Lung (tissue), 17 donors: ENCODE measurements at places on chromosomes 11 and 22. TPM values are rescaled to one million over a fixed set of nuclear protein-coding genes. Genes with fewer than 3 reads are reported as not detected.

- no peak for DNase-seq
- H3K4me1 ChIP-seq, result no peaks in the 10 kb centered on the region
- H3K4me3 ChIP-seq, result no peak overlapping the region
- H3K27me3 ChIP-seq, result no peaks in the 10 kb centered on the region
- no peaks in the 10 kb centered on the region for H3K36me3 ChIP-seq
Observed at GRCh38 chr11:66032957-66033735, 6.9 kb upstream of the CATSPER1 start.

Gene SCARF2
- total RNA-seq, result 13.1 TPM

Gene CYTH4
- 44.0 TPM for total RNA-seq

Gene FAT3
- total RNA-seq, result 108 TPM

GRCh38 chr11:128291007-128291406, 296.4 kb downstream of the ETS1 start:
- no peak overlapping the region for H3K4me3 ChIP-seq
- no peaks in the 10 kb centered on the region for H3K36me3 ChIP-seq
- no peak for DNase-seq
- peaks cover 11% of the 10 kb centered on the region for H3K4me1 ChIP-seq
- H3K27me3 ChIP-seq, result no peaks in the 10 kb centered on the region

GRCh38 chr11:83401506-83402225, 115.5 kb upstream of the CCDC90B start:
- no peaks in the 10 kb centered on the region for H3K27me3 ChIP-seq
- no peak overlapping the region for H3K27ac ChIP-seq
- no peak overlapping the region for H3K4me3 ChIP-seq
- DNase-seq, result no peak
